ENCODE measurements at places on chromosomes 16 and 17.

GRCh38 chr16:89918453-89919347, at the start of gene MC1R:
TSS of gene MC1R (plus strand) at chr16:89918862. CDS start at chr16:89919259, 397 bp downstream.
- no peak for DNase-seq

GRCh38 chr17:71699907-71700306, 420.9 kb upstream of the SOX9 start:
- no peak for DNase-seq

GRCh38 chr17:77944390-77945222, 13.9 kb upstream of the TNRC6C start:
- no peak for DNase-seq

GRCh38 chr16:23996258-23996955, 160.6 kb downstream of the PRKCB start:
- no peak for DNase-seq

DNA sequence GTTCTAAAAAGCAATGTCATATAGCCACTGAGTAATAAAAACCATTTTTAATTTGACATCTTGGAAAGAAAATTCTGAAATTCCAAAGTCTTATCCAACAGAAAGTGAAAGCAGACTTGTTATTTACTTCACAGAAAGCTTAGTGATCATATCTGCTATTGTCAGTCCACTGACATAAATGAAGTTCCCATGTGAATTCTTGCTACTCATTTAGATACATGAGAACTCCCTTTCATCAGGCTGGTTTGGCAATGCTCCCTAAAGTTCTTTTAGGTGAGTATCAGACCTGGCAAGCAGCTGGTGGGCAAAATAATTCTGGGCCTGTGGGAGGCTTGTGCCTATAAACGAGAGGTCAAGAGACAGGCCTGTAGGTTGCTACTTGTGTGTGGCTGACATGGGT, 23.4 kb downstream of the NME2 start:
- no peak for DNase-seq

GRCh38 chr17:9226794-9227135, 205.5 kb downstream of the NTN1 start:
- no peak for DNase-seq
